ENCODE measurements at places on chromosomes 3 and 15.

GRCh38 chr3:150410311-150411105 is 2.4 kb downstream of the TSC22D2 start:
- no peak for DNase-seq

DNA sequence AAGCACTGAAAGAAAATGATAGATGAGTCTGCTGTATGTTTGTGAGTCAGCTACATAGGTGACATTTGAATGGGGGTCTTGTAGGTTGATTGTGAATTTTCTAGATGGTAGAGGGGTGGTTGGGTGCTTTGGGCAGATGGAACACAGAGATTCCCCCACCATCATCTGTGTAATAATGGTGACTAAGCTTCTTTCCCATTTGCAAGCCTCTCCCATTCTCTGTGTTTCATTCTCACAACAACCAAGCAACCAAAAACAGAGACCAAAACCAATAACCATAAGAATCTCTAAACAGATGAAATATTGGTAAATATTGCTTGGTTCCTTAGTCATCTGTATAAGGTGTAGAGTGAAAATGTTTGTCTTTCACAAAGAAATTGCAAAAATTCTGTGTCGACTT is 17.8 kb upstream of the UTS2B start:
- no peak for DNase-seq

DNA sequence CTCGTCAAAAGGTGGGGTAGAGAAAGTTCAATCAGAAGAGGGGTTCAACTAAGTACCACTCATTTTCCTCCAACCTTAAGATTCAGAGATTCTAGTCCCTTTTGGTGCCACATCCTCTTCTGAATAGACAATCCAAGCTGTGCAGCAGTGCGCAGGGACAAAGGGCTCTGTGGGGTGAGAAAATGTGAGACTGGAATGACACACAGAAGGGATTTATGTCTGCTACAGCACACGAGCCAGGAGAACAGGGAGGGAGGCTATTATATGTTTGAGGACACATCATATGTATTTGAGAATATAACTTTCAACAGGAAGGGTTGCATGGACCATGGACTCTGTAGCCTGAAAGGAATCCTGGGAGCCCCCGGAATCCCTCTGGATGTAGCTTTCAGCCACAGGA is 33.0 kb downstream of the LSM3 start:
- no peak for DNase-seq

GRCh38 chr3:29758434-29759322 is 477.8 kb downstream of the RBMS3 start:
- no peak for DNase-seq

DNA sequence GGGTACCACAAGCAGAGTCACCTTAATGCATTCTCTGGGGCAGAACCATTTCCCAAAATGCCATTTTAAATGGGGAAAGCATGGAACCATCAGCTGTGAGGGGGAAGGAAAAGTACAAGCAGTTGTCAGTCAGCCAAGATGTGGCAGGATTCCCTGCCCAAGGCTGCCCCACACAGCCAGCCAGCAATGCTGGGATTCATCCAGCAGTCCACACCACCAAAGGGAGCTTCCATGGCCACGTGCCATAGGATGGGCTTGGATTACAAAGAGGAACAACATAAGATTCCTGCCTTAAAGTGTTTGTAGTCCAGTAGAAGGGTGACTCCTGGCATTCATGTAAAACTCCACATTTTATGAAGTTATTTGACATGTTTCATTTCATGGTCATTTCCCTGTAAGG is 233.3 kb downstream of the SHOX2 start:
- no peak for DNase-seq

DNA sequence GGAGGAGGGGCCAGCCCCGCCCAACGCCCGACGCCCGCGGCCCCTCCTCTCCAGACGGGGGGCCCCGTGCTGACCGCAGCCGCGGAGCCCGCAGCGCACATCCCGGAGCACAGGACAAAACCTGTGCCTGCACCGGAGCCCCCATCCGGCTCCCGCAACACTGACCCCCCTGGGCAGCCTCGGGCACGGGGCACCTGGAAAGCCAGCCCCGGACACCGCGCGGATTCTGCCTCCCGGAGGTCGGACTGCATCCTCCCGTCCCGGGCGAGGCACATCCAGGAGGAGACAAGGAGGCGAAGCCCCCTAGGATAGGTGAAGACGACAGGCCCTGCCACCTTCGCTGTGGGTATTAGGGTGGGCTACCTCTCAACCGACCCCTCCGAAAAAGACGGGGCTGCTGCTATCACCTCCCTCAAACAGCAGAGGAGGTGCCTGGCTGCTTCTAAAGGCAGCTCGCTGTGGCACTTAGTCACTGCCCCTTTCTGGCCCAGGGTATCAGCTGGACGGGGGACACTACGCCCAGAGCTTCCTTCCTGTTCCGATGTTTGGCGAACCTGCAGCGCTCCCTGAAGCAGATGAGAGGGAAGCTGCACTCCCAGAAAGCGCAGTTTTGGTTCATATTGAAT is 10.6 kb downstream of the XXYLT1 start:
- DNase-seq: no peak

DNA sequence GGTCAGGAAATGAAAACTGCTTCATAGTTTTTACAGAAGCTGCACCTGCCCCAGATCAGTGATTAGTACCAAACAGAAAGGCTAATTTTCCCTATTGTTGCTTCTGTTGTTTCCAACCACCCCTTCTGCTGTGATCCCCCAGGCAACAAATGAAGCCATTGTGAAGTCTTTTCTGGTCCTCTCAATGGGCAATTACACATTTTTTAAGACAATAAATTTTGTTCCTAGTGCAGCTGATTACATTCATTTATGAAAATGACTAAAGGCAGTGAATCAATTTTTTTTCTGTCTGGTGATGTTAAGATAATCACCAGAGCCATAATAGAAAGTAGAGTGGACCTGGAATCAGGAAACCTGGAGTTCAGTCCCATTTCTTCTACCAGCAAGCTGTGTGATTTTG is 32.7 kb downstream of the GLDN start:
- no peak for DNase-seq

DNA sequence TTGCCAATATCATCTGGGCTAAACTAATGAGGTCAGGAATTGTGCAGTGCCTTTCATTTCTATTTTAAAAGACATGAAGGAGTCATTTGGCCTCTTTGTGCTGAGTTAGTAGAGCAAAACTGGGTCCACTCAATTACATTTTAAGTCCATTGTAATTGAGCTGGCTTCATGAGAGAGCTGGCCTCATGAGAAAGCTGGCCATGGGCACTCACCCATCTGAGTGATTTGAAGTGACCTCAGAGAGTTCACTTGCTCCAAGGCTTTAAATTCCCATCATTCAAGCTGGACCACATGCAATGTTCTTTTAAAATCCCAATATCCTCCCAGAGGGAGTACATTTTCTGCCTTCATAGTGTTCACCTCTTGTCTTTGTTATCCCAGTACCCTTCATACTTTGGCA is 335.9 kb upstream of the WNT5A start:
- DNase-seq: no peak
